ENCODE measurements at places on chromosomes 1 and 21. TPM values are rescaled to one million over a fixed set of nuclear protein-coding genes. Genes with fewer than 3 reads are reported as not detected.

TTC4 gene
- total RNA-seq = 13.0 TPM

DNA sequence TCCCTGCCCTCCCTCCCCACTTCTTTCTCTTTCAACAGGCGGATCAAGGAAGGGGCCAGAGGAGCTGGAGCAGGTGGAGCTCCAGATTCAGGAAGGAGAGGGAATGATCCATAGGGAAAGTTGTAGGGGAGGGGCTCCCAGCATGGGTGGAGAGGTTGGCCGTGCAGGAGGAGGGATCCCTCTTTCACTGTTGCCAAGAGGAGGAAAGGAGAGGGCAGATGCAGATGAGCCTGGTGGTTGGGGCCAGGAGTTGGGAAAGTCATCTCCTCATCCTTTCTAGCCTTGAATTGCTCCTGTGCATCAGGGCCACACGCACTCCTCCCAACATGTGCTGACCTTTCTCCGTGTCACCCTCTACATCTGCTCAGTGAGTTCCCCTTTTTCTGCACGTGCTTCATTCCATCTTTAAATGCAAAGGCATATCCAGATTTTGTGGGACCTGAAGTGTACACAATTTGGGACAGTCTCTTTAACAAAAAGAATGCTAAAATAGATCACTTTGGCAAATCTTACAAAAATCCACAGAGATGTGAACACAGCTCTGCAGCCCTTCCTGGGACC, 32.4 kb downstream of the ZBTB18 start:
- no peak for DNase-seq

DNA sequence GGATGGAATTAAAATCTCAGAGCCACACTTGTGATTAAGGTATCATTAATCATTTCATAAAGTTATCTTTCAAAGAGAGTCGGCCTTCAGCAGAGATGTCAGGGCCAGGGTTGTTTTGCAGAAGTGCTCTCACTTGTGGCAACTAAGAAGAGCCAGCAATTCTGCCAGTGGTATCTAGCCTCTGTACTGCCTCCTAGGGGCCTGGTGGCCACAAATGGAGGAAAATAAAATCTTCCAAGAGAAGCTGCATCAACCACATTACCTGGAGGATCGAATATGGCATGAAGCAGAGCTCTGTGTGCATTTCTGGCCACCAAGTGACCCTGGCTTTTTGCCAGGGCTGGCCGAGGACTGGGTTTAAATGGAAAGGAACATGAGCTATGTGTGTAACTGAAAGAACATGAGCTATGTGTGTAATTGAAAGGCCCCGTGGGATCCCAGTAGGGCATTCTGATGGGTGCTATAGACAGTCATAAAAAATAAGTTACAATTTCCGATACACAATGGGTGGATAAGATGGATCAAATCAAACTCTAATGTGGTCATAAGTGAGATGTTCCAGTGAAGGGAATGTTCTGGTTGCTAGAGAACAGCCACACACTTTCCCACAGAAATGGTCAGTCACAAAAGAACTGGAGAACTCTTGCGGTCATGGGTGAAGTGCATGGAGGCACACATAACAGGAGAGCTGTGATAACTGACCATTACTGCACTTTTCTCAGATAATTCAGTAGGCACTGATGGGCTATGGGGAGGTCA, 335.8 kb downstream of the CAMTA1 start:
- DNase-seq = no peak

CYP4Z1 gene
- 1.0 TPM for total RNA-seq

PLXNA2 gene
- total RNA-seq = 37.3 TPM

DNA sequence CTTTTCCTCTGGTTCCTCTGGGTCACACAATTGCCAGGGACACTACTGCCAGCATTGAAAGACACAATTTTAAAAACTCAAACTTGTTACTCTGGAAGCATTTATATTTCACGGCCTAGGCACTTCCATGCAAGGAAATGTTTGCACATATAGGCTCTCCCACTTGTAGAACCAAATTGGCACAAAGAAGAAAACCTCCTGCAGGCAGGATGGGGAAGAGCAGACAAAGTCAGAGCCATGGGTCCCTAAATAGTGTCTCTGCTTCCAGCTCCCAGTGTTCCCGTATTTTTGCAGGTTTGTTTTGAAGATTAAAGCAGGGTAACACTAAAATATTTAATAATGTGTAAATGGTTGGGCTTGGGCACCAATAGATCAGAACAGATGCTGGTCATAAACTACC, 19.0 kb upstream of the ADGRL2 start:
- no peak for DNase-seq
